ENCODE measurements at places on chromosomes 12 and 14.

DNA sequence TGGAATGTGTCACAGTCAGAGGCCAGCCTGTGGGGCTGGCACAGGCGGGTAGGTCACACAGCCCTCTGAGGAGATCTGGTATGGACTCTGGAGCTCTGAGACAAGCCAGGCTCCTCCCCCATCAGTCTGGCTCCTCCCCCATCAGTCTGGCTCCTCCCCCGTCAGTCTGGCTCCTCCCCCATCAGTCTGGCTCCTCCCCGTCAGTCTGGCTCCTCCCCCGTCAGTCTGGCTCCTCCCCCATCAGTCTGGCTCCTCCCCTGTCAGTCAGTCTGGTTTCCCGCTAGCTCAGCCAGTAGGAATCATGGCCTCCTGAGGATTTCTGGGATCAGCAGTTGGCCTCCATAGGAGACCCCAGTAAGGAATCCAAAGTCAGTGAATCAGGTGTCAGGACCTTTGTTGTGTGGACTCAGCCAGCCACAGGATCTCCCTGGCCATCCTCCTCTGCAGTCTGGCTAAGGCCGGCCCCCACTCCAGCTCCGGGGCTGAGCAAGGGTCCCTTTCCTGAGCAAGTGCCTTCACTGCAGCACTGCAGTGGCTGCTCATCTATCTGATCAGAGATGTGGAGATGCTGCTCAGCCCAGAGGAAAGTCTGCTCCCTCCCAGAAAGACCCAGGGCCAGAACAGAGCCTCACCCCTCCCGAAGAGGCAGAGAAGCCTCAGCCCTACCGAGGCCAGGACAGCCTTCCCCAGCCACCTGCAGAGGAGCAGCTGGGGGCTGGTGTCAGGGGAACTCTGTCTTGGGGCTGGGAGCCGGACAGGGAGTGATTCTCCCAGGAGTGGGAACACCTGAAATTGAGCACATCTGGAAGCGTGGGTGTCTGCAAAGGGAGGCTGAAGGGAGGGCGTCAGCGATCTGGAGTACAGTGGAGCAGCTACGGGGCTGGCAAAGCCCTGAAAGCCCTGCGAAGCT is 35.7 kb downstream of the IQSEC3 start:
- DNase-seq = no peak

GRCh38 chr12:2363836-2364609 is 311.2 kb downstream of the CACNA1C start:
- no peak for DNase-seq

DNA sequence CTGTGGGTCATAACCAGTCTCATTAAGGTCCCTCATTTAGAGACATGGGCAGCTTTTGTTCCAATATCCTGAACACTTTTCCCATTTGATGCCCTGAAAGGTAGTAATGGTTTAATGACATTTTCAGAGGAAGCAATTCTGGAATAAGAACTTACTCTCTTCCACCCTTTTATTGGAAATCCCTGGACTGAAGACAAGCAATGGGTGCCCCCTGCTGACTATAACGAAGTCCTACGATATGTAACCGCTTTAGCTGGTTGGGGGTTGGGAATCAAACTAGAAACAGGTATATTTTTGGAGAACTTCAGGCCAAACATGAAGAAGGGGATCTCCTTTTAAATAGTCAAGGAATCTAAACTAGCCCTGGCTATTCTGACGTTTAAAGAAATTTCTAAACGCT is 20.5 kb downstream of the SARNP start:
- peak; percentile 64 for DNase-seq

DNA sequence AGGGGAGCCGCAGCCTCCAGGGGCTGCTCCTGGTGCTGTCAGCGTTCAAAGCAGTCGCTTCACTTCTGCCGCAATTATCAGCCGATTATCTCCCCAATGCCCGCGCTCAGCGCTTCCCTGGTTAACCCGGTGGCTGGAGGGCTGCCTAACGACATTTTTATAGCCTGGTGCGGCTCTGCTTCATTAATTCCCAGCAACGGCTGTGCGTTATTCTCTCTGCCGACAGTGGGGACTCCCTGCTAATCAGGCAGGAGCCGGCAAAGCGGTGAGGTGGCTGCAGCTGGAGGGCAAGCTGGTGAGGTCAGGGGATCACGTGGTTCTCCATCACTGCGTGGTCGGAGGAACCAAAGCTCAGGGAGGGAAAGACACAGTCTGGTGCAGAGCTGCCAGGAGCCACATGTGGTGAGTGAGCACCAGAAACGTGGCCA is 62.9 kb downstream of the GLRX5 start:
- peak; percentile 37 for DNase-seq

DNA sequence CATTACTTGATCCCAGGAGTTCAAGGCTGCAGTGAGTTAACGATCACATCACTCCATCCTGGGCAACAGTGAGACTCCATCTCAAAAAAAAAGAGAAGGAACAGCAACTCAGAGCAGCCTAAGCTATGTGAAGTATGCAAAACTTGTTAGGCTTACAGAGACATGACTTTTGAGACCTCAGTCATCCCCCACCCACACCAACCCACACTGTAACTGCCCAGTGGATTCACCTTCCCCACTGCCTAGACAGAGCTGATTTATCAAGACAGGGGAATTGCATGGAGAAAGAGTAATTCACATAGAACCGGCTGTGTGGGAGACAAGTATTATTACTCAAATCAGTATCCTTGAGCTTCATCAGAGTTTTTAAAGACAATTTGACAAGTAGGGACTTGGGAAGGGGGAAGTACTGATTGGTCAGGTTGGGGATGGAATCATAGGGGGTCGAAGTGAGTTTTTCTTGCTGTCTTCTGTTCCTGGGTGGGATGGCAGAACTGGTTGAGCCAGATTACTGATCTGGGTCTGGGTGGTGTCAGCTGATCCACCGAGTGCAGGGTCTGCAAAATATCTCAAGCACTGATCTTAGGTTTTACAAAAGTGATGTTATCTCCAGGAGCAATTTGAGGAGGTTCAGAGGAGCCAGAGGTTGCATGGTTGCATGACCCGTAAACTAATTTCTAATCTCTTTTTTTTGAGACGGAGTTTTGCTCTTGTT is 6.2 kb upstream of the WDR89 start:
- peak; percentile 19 for DNase-seq

GRCh38 chr14:60981633-60982455 is 799 bp downstream of the SLC38A6 start:
- peak; percentile 85 for DNase-seq

GRCh38 chr14:103089386-103090335 is 4.9 kb upstream of the EXOC3L4 start:
- DNase-seq = no peak

DNA sequence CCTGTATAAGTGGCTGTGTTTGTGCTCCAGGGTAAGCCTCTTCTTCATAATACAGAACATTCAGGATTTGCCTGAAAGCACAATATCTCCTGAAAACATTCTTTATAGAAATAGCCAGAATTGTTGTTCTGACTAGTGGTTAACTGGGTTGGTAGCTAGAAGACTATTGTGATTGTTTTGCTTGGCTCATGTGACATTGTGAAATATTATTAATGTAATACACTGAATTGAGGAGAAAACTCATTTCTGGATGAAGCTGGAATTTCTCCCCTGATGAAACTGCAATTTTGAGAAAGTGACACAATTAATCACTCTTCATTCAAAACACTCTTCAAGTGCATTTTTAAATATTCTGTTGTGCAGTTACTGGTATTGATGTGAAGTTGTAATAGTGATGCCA is 172.3 kb upstream of the PTPRQ start:
- DNase-seq = no peak

DNA sequence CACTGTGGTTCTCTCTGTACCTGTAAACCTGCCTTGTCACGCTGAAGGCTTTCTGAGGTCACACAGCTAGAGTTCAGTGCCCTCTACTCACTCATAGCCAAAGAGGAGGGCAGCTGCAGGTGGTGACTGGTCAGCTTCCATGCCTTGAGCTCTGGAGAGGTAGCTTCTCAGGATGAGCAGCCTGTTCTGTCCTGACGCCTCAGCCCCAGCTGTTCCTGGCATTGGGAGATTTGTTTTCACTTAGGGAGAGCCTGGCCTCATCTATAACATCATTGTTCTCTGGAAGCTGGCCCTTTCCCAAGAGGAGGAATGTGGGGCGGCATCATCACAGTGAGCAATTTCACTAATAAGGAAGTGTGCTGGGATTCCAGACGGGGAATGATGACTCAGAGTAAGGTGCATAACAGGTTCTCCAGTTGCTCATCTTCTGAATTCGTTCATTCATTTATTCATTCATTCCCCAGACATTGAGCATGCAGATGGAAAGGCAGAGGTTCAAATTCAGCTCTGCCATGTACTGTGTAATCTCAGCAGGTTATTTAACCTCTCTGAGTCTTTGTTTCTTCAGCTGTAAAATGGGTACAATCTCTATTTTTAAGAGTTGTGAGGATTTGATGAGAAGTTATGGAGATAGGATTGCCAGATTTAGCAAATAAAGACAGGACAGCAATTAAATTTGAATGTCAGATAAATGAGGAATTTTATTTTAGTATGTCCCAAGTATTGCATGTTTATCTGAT is 255.8 kb upstream of the CRY1 start:
- peak; percentile 75 for DNase-seq

- DNase-seq = peak; percentile 73
Measured at GRCh38 chr14:80954687-80955299, 628 bp upstream of the TSHR start.

- DNase-seq = peak; percentile 87
Measured at GRCh38 chr12:47124451-47124850, 44.7 kb upstream of the AMIGO2 start.

- no peak for DNase-seq
Measured at GRCh38 chr14:94011795-94012194, 14.3 kb upstream of the OTUB2 start.

DNA sequence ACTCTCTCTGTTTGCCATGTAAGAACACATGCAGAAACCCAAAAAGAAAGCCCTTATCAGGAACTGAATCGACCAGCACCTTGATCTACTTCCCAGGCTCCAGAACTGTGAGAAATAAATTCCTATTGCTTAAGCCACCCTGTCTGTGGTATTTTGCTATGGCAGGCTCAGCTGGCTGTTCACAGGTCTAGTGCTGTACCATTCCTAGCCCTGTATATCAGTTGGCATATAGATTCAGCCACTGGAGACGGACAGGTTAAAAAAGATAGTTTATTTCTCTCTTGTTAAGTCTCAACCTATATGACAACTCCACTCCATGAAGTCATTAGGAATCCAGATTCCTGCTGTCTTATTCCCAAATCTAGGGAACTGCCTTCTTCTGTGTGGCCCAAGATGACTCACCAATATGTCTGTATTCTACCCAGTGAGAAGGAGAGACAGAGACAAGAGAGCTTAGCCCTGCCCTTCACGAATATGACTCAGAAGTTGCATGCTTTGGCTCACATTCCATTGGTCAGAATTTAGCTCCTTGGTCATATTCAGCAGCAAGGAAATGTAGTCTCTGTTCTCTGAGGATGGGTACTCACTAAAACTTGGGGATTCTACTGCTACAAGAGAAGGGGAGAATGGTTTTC is 57.0 kb downstream of the PLEKHG7 start:
- DNase-seq = peak; percentile 98

DNA sequence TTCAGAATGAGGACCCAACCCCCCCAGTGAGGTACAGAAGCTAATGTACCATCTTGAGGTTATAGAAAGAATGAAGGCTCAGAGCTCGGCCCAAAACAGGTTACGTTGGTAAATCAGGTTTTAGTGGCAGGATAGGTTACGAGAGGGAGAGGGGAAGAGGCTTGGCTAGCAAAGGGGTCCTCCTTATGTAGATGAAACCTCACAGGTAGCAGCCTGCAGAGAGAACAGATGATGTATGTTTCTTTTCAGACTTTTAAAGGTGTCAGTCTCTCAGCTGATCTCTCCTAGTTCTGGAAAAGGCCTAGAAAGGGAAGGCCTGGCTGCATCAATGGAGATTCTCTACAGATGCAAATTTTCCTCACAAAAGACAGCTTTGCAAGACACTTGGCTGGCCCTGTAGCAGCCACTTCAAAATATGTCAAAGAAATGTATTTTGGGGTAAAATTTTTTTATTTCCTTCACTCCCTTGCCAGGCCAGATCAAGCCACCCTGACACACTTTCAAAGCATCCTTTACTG is 71.7 kb upstream of the CPSF6 start:
- DNase-seq = no peak

- no peak for DNase-seq
Measured at GRCh38 chr14:28877923-28878322, 111.3 kb downstream of the FOXG1 start.

DNA sequence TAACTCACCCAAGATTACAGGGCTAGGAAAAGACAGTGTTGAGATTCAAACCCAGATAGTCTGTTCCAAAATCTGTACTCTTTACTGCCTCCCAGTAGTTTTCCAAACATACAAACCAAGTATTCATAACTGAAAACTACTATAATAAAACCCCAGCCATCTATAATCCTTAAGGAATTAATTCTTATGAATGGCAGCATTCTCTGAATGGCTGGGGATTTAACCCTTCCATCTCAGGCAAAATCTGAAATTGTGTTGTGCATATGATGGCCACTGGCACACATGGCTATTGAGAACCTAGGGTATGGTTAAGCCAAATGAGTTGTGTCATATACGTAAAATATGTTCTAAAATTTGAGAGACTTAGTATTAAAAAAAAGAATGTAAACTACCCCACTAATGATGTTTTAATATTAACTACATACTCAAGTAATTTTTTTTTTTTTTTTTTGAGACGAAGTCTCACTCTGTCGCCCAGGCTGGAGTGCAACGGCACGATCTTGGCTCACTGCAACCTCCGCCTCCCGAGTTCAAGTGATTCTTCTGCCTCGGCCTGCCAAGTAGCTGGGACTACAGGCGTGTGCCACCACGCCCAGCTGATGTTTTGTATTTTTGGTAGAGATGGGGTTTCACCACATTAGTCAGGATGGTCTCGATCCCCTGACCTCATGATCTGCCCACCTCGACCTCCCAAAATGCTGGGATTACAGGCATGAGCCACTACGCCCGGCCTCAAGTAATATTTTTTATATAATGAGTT is 16.7 kb downstream of the PPP1R13B start:
- no peak for DNase-seq

- DNase-seq = peak; percentile 12
Measured at GRCh38 chr14:21024585-21025370, at the start of gene NDRG2. NDRG2 (minus strand) TSS chr14:21025061; CDS start chr14:21023315, 1,746 bp downstream.

- DNase-seq = no peak
Measured at GRCh38 chr12:131897875-131898274, 3.5 kb downstream of the ULK1 start.

- DNase-seq = no peak
Measured at GRCh38 chr12:30757316-30757715, 2.6 kb upstream of the CAPRIN2 start.

All from iris pigment epithelial cell (primary cell).